Stimulated activated CD4-positive, alpha-beta T cell treated with anti-CD3 and anti-CD28 coated beads, TNF-alpha, amount 100 ng/mL, for 24 hours (primary cell): ENCODE measurements at places on chromosomes 2 and 18.

GRCh38 chr2:43435746-43436145 is 160.1 kb downstream of the THADA start:
- DNase-seq, result no peak

DNA sequence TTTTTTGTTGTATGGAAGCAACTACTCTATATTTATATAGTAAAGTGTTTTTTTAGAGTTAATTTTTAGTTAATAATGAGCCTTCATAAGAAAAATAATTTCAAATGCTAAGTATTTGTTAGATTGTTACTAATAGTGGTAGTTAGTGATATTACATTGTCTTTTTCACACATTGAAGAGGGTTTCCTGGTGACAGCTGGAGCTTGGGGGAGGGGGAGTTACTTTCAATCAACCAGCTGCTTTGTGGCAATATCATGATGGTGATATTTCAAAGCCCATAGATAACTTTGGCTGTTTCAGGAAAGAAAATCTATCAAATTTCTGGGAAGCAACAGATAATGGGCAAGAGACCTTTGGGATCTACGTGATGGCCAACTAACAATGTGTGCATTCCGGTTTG is 4.1 kb downstream of the RHBDD1 start:
- no peak for DNase-seq

DNA sequence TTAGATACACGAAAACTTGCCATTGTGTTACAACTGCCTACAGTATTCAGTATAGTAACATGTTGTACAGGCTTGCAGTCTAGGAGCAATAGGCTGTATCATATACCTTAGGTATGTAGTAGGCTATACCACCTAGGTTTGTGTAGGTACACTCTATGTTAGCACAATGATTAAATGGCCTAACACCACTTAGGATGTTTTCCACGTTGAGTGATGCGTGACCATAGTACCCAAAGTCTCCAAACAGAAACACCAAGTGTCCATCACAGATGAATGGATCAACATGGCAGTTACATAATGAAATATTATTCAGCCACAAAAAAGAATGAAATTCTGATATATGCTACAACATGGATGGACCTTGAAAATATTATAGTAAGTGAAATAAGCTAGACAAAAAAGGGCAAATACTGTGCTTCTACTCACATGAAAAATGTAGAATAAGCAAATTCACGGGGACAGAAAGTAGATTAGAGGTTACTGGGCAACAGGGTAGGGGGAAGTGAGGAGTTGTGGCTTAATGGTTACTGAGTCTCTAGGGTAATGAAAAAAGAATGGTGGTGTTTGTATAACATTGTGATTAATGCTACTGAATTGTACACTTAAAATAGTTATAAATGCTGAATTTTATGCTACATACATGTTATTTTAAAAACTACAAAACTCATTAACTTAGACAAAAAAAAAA is 62.6 kb downstream of the TMEM131 start:
- DNase-seq, result no peak

DNA sequence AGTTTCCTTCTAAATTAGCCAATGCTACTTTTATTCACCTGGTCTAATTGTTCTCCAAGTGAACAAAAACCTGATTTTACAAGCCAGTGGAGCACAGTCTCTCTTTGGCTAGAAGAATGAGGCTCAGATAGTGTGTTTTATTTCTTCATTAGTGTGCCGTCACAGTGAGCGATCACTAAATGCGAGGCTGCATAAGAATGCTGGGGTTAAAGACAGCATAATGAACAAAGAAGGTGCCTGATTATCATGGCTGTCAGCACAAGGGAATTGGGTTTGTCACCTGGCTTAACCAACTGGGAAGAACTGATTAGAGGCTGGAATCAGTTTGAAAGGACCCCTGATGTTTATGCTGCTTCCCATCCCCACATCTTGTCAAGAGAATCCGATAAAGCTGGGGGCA is 76.4 kb downstream of the EPHA4 start:
- DNase-seq, result no peak

- DNase-seq, result no peak
Observed at GRCh38 chr2:98713332-98714015, 17.5 kb downstream of the MGAT4A start.

GRCh38 chr2:157940024-157940423 is 63.9 kb upstream of the ACVR1 start:
- DNase-seq, result no peak

- no peak for DNase-seq
Observed at GRCh38 chr18:74356959-74357358, 41.3 kb downstream of the C18orf63 start.

DNA sequence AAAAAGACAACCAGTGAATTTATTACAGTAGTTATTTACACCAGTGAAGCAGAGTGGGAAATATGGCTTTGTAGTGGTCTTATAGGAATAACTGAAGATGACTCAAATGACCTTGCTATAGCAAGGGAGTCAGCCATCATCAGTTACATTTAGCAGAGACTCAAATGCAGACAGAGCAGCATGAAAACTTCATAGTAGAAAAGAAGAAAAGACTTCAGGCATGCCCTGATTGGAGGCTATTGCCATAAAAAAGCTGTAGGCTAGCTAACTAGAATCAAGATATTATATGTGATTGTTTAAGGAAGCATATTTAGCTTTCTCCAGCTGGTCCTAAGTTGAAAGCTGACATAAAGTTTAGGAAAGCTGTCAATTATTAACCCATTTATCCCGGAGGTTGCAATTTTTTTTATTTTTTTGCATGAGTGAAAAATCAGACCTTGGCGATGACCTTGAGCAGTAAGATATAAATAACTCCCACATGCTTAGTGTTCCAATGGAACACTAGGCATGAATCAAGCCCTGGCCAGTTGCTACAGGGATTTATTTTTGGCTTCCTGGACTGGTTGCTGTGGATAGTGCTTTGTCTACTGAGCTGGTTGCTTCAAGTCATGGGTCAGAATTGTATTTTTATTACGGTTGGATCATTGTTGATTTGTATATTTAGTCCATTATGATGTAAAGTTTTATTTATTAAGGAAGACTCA is 675.6 kb upstream of the VRK2 start:
- no peak for DNase-seq

DNA sequence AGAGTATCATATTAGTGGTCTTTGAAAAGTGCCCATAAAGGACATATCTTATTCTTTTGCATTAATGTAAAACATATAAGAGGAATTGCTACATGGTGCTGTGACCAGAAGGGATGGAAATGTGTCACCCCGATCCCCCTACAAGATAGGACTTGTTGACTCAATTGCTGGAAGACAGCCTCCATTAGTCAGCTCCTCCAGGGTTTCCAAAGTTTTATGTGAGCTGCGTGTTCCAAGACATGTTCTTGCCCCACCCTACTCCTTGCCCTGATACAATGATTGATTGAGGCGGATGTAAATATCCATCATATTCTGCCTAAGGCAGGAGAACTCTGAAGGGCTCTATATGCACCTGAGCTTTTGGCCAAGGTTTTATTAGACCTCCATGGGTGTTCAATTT is 541.0 kb upstream of the ZEB2 start:
- no peak for DNase-seq

DNA sequence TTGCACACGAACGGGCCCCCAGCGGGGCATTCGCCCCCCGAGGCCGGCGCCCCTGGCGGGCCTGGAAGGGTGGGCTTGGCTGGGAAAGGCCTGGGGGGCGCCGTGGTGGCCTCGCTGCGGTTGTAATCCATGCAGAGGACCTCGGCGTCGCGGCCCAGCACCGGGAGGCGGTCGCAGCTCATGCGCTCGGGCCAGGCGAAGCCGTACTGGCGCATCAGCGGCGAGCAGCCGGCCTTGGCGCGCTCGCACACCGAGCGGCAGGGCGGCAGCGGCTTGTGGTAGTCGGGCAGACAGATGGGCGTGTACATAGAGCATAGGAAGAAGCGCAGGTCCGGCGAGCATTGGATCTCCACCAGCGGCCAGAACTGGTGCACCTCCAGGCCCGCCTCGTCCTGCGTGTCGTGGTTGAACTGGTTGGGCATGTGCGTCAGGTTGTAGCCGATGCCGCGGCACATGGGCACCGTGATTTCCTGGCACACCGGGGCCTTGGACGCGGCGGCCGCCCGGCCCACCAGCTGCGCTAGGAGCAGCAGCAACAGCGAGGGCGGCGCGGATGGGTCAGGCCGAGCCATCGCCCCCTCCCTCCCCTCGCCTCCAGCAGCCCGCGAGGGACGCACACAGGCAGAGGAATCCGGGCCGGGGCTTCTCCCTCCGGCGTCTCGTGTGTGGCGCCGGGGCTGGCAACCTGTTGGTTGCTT is 1.4 kb downstream of the FZD5 start:
- DNase-seq, result no peak

GRCh38 chr18:49610022-49610445 is 48.2 kb downstream of the LIPG start:
- no peak for DNase-seq

DNA sequence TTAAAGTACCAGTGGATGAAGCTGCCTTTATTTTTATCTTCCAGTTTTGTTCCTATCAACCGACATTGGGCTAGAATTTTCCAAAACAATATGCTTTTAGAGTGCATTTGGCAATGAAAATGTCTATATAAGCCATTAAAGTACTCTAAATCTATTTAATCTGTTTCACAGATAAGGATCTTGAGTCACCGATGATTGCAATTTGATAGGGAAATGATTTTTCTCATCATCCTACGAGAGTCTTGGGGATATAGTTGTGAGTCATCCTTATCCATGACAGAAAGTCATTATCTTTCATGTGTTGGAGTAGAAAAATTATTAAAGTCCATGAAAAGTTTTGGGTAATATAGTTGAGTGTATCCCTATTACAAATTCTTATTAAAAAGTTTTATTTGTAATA is 26.1 kb downstream of the SLC39A10 start:
- no peak for DNase-seq

DNA sequence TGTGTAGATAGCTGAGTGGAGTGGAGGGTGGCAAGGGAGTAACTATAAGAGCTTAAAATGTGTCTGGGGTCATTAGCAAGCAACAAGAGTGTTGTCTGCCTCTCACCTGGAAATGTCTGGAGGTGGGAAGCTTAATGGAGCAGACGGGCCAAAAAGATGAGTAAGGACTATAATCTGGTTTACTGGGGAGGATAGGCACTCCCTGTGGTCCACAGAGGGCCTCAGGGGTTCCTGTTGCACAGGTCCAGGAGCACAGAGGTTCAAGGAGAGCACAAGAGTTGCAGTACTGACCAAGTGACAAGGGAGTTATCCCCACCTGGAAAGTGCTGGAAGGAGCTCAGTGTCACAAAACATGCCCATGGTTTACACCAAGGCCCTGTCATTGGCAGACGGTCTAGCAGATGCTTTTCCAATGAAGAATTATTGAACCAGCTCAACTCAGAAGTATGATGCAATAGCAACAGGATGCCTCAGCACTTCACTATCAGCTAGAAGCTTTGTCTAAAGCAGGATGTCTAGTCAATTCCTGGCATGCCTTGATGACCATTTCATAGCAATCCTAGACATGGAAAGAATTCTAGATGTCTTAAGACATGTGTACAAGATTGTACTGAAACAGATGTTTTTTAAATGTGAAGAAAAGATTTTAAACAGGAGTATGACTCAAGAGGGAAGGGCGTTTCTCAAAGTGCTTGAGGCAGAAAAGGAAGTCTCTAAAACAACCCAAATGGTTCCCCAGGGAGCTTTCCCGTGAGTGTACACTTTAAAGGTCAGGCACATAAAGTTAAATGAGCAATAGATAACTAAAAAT is 62.9 kb upstream of the SERPINE2 start:
- no peak for DNase-seq

- no peak for DNase-seq
Observed at GRCh38 chr2:40384714-40385113, 67.2 kb downstream of the SLC8A1 start.

GRCh38 chr2:3142961-3143571 is 234.6 kb downstream of the EIPR1 start:
- DNase-seq, result no peak

DNA sequence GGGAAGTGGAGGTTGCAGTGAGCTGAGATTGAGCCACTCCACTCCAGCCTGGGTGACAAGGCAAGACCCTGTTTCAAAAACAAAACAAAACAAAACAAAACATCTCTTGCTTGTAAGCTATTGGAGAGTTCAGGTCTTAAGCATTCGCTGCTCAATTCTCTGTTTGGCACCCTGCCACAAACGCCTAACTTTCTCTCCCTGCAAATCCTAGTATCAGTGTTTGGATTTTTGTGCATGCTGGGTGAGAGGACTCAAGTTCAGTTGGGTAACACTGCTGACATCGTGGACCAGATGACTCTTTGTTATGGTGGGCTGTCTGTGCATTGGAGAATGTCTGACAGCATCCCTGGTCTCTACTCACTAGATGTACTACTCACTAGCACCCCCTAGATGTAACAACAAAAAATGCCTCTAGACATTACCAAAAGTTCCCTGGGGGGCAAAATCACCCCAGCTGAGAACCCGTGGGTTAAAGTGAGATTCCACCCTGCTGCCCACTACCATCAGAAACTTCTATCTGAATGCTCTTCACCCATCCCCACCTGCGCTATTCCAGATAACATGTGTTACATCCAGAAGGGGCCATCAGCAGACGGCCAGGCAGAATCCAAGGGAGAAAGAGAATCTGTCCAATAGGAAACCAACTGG is 50.9 kb downstream of the CACNB4 start:
- DNase-seq, result no peak

DNA sequence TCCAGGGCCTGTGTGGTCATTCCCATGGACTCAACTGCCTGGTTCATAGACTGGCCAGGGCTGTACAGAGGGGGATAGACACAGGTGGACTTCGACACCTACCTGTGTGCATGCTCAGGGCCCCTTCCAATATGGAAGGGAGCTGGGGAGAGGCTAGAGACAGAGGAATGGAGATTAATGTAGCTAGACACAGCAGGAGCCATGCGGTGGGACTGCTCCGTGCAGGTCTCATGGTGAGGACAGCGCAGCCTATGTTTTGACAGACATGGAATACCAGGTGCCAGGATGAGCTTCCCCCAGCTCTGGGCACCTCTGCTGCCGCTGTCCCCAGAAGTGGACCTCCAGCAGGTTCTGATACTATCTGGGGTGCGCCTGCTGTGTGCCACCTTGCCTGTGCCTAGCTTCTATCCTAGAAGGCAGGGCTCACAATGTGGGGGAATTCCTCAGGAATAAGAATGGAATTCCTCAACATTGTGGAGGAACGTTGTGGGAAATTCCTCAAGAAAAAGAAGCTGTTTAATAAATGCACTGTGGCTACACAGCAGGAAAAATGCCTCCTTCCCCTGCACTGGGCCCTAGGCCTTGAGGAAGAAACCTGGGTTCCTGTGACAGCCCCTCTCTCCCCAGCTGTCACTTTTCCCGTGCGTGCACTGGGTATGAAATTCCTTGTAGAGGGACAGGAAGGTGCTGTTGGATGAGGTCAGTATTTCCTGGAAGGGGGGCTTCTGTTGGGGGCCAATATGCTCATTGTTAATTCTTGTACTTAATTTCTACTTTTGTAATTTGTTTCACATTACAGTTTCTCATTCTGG is 7.3 kb downstream of the IL1R1 start:
- DNase-seq, result no peak
